ENCODE measurements at places on chromosomes 6 and 20.

GRCh38 chr6:81762606-81763005 is 10.1 kb upstream of the TENT5A start:
- peak; percentile 49 for DNase-seq
- H3K4me3 ChIP-seq, result no peak overlapping the region
- H3K27me3 ChIP-seq, result no peaks in the 10 kb centered on the region
- no peaks in the 10 kb centered on the region for H3K36me3 ChIP-seq

DNA sequence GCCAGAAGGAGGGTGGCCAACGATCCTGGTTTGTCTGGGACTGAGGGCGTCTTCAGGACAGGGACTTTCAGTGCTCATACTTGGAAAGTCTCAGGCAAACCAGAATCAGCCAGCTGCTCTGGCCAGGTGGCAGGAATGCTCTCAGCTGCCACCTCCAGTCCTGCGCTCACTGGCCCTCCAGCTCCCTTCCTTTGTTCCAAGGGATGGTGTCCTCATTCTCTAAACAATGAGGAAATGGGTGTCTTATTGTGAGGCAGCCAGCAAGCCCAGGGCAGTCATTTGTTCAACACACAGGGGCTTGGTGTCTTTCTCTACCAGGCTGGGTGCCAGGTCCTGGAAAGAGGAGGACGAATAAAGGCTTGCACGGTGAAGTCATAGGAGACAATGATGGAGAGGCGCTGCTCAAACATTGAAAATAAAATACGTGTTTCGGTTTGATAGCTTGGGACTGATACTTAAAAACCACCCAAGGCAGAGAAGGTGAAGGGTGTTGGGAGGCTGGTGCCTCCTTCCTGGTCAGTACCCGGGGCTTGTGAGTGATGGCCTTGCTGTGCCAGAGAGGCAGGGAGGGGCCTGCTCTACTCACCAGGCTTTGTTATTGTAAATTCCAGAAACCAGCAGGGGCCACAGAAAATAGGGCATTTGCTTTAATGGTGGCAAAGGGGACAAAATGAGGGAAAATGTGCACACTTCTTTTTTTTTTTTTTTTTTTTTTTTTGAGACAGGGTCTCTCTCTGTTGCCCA is 11.3 kb upstream of the TMEM181 start:
- H3K4me3 ChIP-seq, result no peak overlapping the region
- H3K27ac ChIP-seq, result no peak overlapping the region
- DNase-seq, result no peak
- no peaks in the 10 kb centered on the region for H3K27me3 ChIP-seq

DNA sequence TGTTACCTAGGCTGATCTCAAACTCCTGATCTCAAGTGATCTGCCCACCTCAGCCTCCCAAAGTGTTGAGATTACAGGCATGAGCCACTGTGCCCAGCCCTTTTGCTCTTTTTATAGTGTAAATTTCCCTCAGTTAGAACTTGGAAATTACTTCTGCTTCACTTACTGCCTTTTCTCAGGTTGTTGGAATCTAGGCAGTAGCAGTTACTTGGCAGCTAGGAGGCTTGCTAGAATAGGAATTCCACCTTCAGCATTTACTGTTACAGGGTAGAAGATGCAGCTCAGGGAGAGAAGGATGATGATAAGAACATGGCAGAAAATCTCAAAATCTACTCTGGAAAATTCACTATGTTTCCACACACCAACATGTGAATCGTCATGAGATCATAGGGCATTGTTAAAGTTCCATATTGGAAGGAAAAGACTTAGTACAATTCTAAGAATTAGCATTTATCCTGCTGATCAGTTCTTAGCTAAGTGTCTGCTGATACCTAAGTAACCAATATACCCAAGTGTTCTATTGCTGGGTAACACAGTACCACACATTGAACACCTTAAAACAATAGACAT is 182.2 kb downstream of the SLC16A10 start:
- H3K36me3 ChIP-seq, result peaks cover 46% of the 10 kb centered on the region
- no peak overlapping the region for H3K27ac ChIP-seq
- H3K27me3 ChIP-seq, result no peaks in the 10 kb centered on the region

- no peak overlapping the region for H3K4me3 ChIP-seq
- H3K36me3 ChIP-seq, result no peaks in the 10 kb centered on the region
- H3K4me1 ChIP-seq, result no peaks in the 10 kb centered on the region
- no peak overlapping the region for H3K27ac ChIP-seq
- DNase-seq, result no peak
- no peaks in the 10 kb centered on the region for H3K27me3 ChIP-seq
Observed at GRCh38 chr6:162053084-162053483, 674.5 kb downstream of the PRKN start.

DNA sequence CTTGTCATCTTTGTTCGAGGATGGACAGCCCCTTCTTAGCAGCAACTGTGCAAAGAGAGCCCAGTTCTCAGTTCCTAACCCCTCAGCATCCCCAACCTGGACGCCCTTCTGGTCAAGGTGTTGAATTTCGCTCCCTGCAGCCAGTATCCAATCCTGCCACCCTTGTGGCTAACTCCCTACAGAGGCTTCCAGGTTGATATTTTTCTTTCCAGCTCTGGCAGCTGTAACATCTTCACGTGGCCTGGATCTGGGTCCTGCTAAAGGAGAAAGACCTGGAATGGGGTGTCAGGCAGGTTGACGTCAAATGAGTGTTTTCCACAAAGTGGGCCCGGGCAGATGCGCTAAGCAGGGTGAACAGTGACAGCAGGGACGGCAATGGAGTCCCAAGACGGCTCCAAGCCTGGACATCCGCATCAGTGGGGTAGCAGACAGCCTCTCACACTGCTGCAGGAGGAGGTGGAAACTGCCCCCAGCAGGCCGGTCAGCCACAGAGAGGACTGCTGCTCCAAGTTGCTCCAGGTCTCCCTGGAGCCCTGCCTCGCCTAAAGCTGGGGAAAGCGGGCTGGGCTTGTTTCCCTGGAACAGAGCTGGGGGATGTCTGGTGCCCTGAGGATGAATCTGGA is 1.0 kb upstream of the YTHDF1 start:
- peaks cover 17% of the 10 kb centered on the region for H3K4me1 ChIP-seq
- peaks cover 24% of the 10 kb centered on the region for H3K36me3 ChIP-seq
- H3K4me3 ChIP-seq, result peak overlapping the region; percentile 73
- peak overlapping the region; percentile 89 for H3K27ac ChIP-seq
- no peak for DNase-seq
- H3K27me3 ChIP-seq, result peaks cover 2% of the 10 kb centered on the region

DNA sequence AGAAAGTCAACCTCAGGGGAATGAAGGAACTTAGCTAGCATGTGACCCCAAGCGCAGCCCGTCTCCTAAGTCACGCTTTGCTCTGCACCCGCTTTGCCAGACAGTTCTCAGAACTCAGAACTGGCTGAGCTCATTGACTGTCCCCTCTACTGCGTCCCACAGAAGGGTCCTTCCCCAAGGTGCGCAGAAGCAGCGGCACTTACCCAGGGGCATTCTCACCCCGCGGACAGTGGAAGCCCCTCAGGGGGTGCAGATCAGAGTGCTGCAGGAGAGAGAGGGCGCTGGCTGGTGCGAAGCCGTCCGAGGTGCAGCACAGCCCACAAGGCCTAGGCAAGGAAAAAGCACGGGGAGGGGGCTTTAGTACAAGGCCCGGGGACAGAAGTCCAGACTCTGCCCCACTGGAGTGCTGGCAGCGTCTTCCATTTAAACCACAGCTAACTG is 807 bp downstream of the SNHG17 start:
- H3K36me3 ChIP-seq, result peaks cover 48% of the 10 kb centered on the region
- H3K27me3 ChIP-seq, result no peaks in the 10 kb centered on the region
- H3K27ac ChIP-seq, result peak overlapping the region; percentile 76
- DNase-seq, result peak; percentile 45

DNA sequence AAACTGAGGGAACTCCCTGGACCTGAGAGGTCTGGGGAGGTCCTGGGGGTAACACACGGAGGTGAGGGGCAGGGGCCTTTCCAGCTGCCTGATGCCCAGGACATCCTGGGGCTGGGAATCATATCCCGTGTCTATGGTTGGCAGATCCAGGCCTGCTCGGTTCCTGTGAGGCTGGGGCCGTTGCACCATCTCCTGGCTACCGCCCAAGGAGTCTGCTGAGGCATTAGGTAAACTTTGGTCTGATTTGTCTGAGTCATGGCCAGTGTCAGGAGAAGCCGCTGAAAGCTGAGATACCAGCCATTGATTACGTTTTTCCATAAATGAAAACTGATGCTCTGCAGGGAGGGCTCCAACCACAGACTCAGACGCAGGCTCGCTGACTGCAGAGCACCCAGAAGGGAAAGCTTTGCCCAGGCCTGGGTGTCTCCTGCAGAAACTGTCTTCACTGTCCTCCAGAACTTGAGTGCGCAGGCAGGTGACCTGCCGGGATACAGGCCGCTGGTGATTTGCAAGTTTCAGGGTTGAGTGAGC is 14.2 kb downstream of the TRAF3IP2 start:
- H3K4me3 ChIP-seq, result no peak overlapping the region
- H3K27me3 ChIP-seq, result no peaks in the 10 kb centered on the region
- peak; percentile 61 for DNase-seq
- H3K4me1 ChIP-seq, result peaks cover 41% of the 10 kb centered on the region
- H3K27ac ChIP-seq, result no peak overlapping the region
- H3K36me3 ChIP-seq, result peaks cover 7% of the 10 kb centered on the region

- no peak overlapping the region for H3K27ac ChIP-seq
- peaks cover 31% of the 10 kb centered on the region for H3K4me1 ChIP-seq
- DNase-seq, result no peak
- no peaks in the 10 kb centered on the region for H3K27me3 ChIP-seq
Observed at GRCh38 chr6:168529214-168529613, 88.2 kb downstream of the SMOC2 start.

GRCh38 chr20:47682028-47682783 is 103.1 kb downstream of the SULF2 start:
- H3K4me1 ChIP-seq, result peaks cover 26% of the 10 kb centered on the region
- no peaks in the 10 kb centered on the region for H3K27me3 ChIP-seq
- peak; percentile 90 for DNase-seq

DNA sequence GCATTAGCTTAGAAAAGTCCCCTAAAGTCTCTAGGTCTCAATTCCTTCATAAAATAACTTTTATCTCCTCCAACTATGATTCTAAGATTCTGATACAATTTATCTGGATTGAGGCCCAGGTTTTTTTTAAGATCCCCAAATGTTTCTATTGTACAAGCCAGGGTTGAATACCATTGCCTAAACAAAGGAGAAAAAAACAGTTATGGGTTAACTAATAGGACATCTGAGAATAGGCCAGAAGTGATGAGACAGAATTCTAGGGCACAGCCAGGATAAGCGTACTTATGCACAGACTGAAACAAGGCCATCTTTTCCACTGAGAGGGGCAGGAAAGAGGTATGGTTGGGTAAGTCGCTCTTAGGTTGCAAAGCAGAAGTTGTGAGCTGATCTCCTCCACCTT is 26.4 kb downstream of the EPB41L2 start:
- no peak overlapping the region for H3K27ac ChIP-seq
- DNase-seq, result peak; percentile 54
- no peaks in the 10 kb centered on the region for H3K27me3 ChIP-seq
- H3K4me3 ChIP-seq, result no peak overlapping the region
- H3K36me3 ChIP-seq, result no peaks in the 10 kb centered on the region

DNA sequence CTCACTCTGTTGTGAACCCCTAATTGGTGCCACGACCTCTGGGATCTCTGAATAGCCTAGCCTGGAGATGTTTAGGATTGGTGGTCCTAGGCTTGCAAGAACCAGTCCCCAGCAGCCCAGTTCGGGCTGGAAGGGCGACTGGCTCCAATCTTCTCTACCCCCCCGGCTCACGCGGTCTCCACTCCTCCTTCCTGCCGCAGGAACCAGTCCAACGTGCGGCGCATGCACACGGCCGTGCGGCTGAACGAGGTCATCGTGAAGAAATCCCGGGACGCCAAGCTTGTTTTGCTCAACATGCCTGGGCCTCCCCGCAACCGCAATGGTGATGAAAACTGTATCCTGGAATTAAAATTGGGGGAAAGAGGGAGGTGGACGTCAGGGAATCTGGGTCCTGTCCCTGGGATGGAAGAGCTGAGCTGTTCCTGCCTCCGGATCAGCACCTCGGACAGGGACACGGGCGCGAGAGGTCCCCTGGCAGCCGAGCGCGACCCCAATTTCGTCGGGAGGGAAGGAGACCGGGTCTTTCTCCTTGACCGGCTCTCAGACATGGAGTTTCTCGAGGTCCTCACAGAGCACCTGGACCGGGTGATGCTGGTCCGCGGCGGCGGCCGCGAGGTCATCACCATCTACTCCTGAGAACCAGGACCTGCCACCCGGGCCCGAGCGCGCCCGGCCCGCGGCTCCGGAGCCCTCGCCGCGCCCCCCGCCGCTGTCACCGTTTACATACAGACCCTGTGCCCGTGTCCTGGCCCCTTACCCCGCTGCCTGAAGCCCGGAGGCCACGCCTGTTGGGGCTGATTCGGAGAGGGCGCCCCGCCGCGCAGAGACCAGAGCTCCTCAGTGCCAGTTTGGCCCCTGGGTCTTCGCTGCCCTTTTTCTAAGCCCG is 28.2 kb downstream of the SLC12A5 start:
- peak; percentile 79 for DNase-seq
- no peak overlapping the region for H3K4me3 ChIP-seq
- peaks cover 19% of the 10 kb centered on the region for H3K36me3 ChIP-seq
- peaks cover 30% of the 10 kb centered on the region for H3K27me3 ChIP-seq
- H3K4me1 ChIP-seq, result peaks cover 28% of the 10 kb centered on the region

- peaks cover 25% of the 10 kb centered on the region for H3K36me3 ChIP-seq
- H3K4me1 ChIP-seq, result peaks cover 21% of the 10 kb centered on the region
- DNase-seq, result peak; percentile 12
- H3K27me3 ChIP-seq, result no peaks in the 10 kb centered on the region
- H3K27ac ChIP-seq, result no peak overlapping the region
Observed at GRCh38 chr6:43367245-43367984, 2.0 kb downstream of the ZNF318 start.

DNA sequence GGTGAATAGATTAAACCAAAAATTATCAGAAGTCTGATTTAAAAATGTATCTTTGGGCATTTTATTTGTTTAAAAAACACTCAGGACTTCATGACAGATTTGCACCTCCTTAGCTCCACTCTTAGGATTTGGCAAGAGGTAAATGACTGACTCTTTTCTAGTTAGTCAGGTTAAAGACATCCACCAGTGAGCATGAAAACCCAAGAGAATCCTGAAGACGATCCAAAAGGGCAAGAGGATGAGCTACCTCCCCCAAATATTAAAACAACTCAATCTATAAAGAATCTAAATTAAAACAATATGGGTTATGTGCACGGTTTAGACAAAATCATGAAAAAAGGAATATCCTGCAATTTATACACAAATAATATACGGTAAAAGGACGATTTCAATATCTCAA is 89.4 kb upstream of the OPRM1 start:
- no peak overlapping the region for H3K27ac ChIP-seq
- H3K27me3 ChIP-seq, result no peaks in the 10 kb centered on the region
- no peak overlapping the region for H3K4me3 ChIP-seq
- H3K4me1 ChIP-seq, result no peaks in the 10 kb centered on the region
- DNase-seq, result no peak

- no peaks in the 10 kb centered on the region for H3K27me3 ChIP-seq
- H3K27ac ChIP-seq, result no peak overlapping the region
- no peaks in the 10 kb centered on the region for H3K36me3 ChIP-seq
- no peak overlapping the region for H3K4me3 ChIP-seq
- DNase-seq, result no peak
Observed at GRCh38 chr6:101572627-101573026, 179.1 kb downstream of the GRIK2 start.

- no peak overlapping the region for H3K27ac ChIP-seq
- peaks cover 48% of the 10 kb centered on the region for H3K36me3 ChIP-seq
- no peak for DNase-seq
- no peak overlapping the region for H3K4me3 ChIP-seq
- H3K27me3 ChIP-seq, result no peaks in the 10 kb centered on the region
Observed at GRCh38 chr20:36548704-36549627, 7.6 kb downstream of the MYL9 start.

Data from muscle of leg (tissue), 16 donors.